Activated T-helper 17 cell treated with anti-CD3 and anti-CD28 coated beads, Interleukin-2, amount 50 U/mL, for 72 hours (primary cell): ENCODE measurements at places on chromosomes 1 and 21. TPM values are rescaled to one million over a fixed set of nuclear protein-coding genes. Genes with fewer than 3 reads are reported as not detected.

TNFRSF9 gene
- 40.8 TPM for total RNA-seq

ATP6V1G3 gene
- total RNA-seq: not detected

TTC39A gene
- total RNA-seq: not detected

PLPP3 gene
- not detected for total RNA-seq

MIXL1 gene
- total RNA-seq: not detected

CD2 gene
- 473 TPM for total RNA-seq

FAM43B gene
- not detected for total RNA-seq

CLSTN1 gene
- total RNA-seq: 55.5 TPM

RIPPLY3 gene
- total RNA-seq: 0.48 TPM

SPATC1L gene
- total RNA-seq: 3.8 TPM

DNA sequence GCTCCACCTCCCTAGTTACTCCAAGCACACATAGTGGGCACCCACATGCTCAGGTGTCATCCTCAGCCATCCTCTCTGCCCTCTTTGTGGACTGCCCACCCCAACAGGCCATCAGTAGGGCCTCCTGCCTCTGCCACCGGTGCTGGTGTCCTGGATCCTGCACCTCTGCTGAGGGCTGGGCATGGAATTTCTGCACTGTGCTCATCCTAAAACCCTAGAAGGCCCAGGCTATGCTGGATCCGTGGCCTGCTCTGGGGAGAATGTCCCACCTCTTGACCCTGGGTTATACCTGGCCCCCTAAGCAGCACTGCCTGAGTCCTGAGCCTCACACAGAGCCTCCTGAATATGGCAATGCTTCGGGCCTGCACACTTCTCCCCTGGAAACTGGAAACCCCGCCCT is 318.3 kb downstream of the MATN1 start:
- no peak for ATAC-seq

DNA sequence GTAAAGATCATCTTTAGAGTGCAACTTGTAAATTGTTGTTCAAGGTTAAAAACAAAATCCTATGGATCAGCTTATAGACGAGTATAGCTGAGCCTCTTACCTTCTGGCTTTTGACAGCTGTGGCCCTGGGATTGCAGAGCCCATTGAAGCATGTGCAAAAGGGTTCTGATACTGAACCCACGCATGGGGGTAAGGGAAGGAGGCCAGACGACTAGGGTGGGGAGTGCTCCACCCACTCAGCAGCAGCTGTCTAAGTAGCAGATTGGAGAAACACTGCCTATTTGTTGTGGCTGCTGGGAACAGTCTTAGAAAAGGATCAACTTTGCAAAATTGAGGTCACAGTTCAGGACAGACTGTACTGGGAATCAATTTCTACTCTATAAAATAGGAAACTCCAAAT is 16.1 kb downstream of the CD101 start:
- no peak for ATAC-seq

DNA sequence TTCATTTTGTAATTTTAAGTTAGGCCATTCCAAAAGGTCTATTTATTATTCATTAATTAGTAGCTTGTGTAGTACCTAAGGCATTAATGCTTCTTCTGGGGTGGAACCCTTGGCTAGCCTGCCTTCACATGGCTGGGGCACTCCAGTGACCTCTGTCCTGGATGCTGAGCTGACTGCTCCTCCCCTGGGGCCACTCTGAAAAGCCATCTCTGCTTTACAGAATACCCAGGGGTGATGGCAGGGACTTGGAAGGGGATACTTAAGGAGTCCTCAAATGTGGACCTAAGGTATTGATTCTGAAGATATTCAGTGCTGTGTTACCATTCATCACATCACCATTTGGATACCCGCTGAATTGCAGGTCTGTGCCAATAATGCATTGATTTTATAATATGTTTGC is 187.8 kb upstream of the COA6 start:
- no peak for ATAC-seq

DNA sequence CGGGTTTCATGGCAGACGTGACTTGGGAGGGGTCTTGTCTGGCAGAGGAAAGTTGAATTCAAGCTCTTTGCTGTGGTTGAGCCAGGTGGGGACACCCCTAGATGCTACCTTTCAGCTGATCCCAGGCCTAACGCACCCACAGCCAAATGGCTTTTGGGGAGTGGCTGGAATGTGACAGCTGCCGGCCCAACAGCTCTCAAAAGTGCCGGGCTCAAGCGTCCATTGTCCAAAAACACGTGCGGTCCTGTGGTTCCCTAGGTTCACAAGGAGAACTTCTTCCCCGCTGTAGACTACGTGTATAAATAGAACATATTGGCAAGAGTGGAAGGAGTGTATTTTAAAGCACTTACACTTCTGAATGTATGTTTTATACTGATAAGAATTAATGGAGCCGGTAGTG is 87.1 kb upstream of the ARHGEF16 start:
- ATAC-seq: no peak

- ATAC-seq: no peak
Measured at GRCh38 chr1:101308935-101309333, 72.1 kb downstream of the S1PR1 start.

GRCh38 chr21:41593760-41594138 is 85.8 kb upstream of the TMPRSS2 start:
- no peak for ATAC-seq

GRCh38 chr1:175497501-175497900 is 245.9 kb downstream of the TNR start:
- ATAC-seq: no peak

GRCh38 chr1:78650114-78650660 is 556 bp downstream of the IFI44 start:
- no peak for ATAC-seq

DNA sequence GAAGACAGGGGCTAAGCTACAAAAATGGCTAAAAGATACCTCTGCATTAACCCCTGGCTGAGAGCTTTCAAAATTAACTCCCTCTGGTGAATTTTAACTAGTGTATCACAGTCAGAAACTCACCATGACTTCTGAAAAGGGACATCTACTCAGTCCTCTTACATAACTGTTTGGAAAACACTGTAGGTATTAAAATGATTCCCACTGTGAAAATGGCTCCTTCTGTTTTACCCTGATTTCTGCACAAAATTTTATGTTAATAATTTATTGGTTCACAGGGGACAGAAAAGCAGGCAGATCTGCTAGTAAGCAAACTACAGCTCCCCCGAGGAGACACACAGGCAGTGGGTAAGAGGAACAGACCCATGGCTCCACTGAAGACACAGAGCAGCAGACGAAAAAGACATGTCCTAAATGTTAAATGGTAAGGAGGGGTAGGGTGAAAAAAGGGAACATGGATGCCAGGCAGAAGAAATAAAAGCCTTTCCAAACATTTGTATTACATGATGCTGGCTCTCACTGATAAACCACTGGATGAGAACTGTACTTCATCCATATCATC is 111.7 kb downstream of the SLC45A1 start:
- ATAC-seq: no peak

GRCh38 chr1:231422798-231423309 is 767 bp upstream of the EGLN1 start:
- no peak for ATAC-seq

DNA sequence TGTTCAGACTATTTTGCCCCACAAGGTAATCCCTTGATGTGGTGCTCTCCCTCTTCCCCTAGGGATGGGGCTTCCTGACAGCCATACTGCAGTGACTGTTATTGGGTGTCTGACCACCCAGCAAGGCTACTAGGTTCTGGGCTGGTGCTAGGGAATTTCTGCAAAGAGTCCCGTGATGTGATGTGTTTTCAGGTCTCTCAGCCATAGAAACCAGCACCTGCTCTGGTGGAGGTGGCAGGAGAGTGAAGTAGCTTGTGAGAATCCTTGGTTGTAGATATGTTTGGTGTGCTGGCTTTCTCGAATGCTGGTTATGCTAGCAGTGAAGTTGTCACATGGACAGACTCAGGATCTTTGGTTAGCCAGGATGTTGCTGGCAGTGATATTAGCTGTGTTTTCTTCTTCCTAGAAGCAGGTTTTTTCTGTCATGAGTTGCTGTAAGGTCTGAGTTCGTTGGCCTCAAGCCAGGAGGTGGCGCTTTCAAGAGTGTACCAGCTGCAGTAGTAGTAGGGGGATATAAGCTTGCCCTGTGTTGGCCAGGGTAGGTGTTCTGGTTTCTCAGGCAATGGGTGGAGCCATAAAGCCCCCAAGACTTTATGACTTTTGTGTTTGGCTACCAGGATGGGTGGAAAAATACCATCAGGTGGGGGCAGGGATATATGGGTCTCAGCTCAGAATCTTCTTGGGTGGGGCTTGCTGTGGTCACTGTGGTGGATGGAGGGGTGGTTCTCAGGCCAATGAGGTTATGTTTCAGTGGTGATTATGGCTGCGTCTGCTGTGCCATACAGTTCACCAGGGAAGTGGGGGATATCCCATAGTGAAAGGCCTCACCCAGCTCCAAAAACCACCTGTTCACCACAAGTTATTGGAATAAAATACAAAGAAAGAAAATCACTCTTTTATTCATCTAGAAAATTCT is 1112.3 kb downstream of the KCNT2 start:
- ATAC-seq: no peak
